ENCODE measurements at places on chromosomes 7 and 10. TPM values are rescaled to one million over a fixed set of nuclear protein-coding genes. Genes with fewer than 3 reads are reported as not detected.

DNA sequence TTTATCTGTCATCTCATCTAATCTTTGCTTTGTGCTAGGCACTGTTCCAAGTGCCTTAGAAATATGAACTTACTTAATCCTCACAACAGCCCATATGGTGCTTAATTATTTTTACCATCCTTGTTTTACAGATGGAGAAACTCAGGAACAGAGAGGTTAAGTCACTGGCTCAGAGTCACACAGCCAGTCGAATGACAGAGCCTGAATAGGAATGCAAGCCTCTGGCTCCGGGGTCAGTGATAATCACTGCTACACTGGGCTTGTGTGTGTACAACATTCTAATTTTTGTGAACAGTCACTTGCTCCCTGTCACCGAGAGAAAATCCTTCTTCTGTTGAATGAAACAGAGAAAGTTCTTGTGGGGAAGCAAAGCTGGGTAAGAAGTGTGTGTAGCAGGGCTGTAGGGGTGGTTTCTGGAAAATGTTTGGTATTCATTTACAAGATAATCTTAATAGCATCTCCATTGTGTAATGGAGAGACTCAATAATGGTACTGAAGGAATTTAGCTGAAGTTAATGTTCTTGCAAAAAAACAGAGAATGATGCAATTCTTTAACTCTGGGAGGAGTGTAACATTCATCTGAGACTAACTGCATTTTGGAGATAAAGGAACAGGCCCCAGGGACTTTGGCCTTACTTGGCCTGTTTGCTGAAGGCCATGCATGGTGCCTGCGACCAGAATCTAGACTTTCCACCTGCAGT is 290.6 kb downstream of the FRMD4A start:
- no peak for DNase-seq
- no peaks in the 10 kb centered on the region for H3K27me3 ChIP-seq
- peaks cover 10% of the 10 kb centered on the region for H3K4me1 ChIP-seq

DNA sequence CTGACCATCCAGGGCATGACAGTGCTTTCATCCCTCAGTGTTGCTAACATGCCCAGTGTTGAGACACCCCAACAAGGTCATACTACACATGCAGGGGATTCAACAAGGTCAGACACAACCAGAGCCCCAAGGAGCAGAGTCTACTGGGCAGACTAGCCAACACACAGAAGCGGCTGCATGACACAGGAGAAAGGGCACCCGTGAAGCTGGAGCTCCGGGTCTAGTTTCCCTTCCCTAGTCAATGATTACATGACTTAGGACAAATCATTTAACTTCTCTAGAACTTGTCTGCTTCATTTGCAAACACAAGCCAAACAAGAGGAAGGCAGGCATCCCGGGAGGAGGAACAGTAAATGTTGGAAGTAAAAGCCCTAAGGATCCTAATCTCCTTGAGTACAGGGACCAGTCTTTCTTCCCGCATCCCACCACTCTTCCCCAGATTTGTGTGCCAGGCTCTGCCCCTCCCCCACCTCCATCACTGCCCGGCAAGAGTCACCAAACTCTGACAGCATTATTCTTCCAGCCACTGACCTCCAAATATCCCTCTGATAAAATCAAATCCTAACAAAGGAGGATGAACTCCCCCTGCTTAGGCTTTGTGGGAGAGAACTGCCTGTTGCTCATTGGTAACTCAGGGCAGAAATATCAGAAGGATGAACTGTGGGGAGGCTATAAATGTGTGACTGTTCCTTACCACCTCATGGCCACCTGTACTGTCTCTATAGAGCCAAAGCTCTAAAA is 104.3 kb downstream of the KCNMA1 start:
- H3K4me1 ChIP-seq, result peaks cover 7% of the 10 kb centered on the region
- H3K27me3 ChIP-seq, result no peaks in the 10 kb centered on the region
- H3K36me3 ChIP-seq, result no peaks in the 10 kb centered on the region
- no peak overlapping the region for H3K4me3 ChIP-seq
- DNase-seq, result peak; percentile 39
- peak overlapping the region; percentile 76 for H3K27ac ChIP-seq

DNA sequence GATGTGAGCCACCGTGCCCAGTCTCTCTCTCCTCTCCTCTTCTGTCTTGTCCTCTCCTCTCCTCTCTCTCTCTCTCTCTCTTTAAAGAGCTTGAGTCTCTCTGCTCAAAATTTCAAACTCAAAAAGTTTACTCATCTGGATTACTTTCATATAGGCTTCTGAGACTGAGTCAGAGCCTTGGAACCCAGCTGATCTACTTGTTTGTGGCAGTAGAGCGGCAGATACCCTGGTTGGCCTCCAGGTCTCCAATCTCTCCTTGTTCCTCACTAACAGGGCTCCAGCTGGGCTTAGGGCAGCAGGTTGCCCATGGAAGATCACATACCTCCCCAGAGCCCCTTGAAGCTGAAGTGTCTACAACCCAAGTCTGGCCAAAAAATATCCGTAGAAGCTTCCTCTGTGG is 51.0 kb downstream of the HHEX start:
- no peak overlapping the region for H3K4me3 ChIP-seq
- H3K27ac ChIP-seq, result no peak overlapping the region

Gene KAZALD1
- total RNA-seq, result 0.92 TPM

Gene DPYSL4
- 0.23 TPM for total RNA-seq

DNA sequence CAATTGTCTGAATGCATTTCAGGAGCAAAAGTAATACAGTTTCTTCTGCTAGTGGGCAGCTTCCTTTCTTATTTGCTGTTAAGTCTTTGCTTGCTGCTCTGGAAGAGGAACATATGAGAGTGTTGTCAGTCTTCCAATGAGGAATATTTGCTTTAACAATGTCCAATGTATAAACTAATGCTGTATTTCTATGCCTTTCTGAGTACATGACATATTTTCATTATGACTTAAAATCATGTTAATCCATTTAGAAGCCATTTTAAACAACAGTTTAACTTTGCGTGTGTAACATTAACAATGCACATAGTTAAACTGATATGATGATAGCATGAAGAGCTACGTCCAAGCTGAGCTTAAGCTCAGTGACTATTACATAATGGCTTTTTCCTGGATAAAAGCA is 933.4 kb upstream of the GHITM start:
- no peak overlapping the region for H3K27ac ChIP-seq
- no peaks in the 10 kb centered on the region for H3K27me3 ChIP-seq
- H3K4me3 ChIP-seq, result no peak overlapping the region
- H3K36me3 ChIP-seq, result no peaks in the 10 kb centered on the region
